ENCODE measurements at places on chromosomes 2 and 18.
A peak's percentile ranks its signal among the peaks of the same experiment; 100 is the strongest.

DNA sequence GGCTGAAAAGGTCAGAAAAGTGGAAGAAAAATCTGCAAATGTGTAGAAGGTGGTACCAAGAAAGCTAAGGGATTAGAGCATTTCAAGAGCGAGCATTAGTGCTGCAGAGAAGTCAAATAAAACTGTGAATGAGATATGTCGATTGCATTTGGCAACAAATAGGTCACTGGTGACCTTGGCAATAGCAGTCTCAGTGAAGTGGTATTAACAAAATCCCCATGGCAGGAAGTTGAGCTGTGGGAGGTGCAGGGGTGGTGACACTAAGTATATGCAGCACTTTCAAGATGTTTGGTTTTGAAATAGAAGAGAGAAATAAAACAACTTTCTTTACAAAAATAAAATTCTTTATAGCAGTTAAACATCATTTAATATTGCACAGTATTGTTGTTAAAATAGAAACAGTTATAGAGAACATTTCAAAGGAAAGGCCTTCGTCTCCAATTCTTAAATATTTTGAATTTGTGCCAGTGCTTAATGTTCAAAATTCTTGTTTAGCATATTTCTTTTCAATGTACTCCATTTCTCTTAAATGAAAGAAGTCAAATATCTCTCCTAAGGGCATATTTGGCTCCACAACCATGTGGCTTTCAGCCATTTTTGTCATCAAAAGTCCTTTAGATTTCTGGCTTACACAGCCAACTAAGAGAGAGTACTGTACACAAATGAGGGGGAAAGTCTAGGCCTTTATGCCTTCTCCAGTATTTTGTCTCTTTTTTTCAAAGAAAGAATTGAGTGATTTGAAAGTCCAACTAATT is 443.0 kb upstream of the MMADHC start:
- no peak for DNase-seq

DNA sequence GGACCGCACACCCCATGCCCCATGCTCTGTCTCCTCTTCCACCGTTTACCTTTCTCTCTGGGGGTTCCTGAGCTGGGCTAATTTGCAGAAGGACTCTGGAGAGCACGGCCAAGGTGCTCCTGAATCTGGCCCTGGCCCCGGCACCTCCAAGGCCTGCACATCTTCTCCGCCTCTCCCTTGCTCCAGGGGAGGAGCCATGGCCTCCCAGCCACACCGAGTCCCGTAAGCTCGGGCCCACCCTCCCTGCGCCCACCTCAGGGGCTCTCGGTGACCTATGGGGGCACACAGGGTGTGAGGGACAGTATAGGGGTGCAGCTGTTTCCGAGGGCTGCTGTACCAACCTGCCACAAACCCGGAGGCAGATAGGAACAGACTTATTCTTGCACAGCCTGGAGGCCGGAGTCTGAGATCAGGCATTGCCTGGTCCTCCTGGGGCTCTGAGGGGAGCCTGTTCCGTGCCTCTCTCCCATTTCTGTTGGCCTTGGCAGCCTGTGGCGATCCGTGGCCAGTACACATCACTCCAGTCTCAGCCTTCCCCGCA is 127.3 kb upstream of the GPC1 start:
- no peak for DNase-seq

DNA sequence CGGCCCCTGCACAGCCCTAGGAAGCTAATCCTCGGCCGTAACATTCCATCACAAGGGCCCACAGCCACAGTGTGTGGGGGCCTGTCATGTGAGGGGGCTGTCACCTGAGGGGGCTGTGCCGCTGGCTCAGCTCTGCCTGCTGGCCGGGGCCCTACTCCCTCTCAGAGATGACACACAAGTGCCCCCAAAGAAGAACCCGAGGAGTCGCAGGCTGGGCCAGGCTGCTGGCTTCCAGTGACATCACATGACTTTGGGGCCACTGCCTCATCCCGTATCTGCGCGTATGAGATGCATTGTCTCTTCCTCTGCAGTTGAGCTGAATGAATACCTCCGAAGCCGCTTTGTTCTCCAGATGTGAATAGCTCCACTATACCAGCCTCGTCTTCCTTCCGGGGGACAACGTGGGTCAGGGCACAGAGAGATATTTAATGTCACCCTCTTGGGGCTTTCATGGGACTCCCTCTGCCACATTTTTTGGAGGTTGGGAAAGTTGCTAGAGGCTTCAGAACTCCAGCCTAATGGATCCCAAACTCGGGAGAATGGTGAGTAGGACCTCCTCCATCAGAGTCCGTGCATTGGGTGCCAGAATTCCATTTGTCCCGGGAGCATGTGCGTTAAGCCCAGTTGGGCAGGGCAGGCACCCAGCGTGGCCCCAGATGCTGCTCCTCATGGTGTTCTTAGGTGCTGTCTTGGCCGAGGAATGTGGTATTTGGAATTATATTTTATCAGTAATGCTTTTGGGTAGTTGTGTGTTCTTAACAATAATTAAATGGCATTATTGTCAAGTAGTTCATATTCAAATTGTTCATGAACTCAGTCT is at the start of gene CNDP1:
TSS of gene CNDP1 (plus strand) at position 351 of the 820 bp plus-strand sequence. CDS start at position 519, 168 bp downstream.
- no peak for DNase-seq

GRCh38 chr2:152920846-152921245 is 202.4 kb downstream of the ARL6IP6 start:
- no peak for DNase-seq

- no peak for DNase-seq
These were observed 21.0 kb upstream of the RRM2 start for GRCh38 chr2:10101491-10101890.

GRCh38 chr2:73291093-73291460 is 2.3 kb downstream of the EGR4 start:
- DNase-seq: no peak

DNA sequence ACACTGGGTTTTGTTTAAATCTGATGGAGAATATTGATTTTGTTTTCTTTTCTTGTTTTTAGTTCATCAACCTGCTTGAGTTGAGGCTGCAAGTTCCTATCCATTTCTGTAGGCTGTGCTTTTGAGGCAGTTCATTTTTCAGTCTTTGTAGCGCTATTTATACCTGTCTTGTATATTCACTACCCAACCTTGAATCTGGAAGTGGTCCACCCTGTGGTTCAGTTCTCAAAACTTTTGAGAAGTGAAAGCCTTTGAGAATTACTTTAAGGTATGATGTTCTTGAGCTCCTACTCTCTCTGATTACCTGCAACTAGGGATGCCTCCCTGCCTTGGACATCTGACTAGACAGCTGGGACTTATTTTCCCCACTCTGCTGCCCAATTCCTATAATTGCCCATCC is 53.5 kb upstream of the KCNE4 start:
- no peak for DNase-seq

DNA sequence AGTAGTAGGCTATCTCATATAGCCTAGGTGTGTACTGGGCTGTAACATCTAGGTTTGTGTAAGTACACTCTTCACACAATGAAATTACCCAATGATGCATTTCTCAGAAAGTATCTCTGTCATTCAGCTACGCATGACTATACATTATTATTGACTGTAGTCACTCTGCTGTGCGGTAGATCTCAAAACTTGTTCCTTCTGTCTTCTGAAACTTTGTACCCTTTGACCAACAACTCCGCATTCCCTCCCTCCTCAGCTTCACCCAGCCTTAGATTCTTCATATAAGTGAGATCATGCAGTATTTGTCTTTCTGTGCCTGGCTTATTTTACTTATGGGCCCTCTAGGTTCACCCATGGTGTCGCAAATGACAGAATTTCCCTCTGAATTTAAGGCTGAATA is 49.0 kb downstream of the TAF1B start:
- DNase-seq: no peak

DNA sequence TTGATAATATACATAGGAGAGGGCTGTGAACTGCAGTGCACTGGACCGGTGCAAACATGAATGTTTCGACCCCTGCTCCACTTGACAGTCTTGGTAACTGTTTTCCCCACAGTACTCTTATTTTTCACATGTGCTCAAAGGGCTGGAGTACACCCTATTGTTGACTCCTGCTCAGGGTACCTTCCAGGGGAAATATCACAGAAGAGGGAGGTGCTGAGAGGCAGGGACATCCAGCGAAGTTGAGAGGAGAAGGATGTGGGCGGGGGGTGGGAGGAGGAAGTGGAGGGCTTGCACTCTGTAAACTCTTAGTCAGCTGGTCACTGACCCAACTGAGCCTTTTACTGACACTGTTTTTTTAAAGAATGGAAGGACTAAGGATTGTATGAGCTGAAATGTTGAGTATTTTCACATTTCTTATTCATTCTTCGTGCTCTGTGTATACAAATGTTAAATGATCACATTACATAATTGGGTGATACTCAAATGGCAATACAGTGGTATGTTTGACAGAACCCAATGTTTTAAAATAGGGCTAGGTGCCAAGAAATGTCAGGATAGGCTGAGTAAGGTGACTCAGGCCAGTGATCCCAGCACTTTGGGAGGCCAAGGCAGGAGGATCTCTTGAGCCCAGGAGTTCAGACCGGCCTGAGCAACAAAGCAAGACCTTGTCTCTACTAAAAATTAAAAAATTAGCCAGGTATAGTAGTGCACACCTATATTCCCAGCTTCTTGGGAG is 10.0 kb downstream of the INPP4A start:
- DNase-seq: no peak

DNA sequence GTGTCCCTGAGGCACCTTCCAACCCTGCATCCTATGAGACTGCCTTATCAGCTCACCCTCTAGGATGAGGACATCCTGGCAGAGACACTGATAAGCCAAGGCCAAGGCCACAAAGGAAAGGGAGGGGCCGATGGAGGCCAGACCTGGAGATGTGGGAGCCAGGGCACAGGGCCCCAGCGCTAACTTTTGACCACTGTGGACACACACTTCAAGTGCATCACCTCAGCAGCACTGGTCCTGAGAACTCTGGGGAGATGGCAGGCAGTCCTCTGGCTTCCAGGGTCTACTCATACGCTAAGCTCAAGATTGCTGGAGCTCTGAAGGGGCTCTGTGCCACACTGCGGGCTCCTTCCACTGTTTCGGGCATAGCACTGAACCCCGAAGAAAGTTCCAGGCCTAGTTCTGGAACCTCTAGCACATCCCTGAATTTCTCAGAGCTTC is 100.2 kb upstream of the ID2 start:
- DNase-seq: peak; percentile 84

- DNase-seq: no peak
These were observed 64.1 kb downstream of the FBXO15 start for GRCh38 chr18:74083557-74083952.
